NCI-H1436 (cell line): ENCODE measurements at places on chromosomes 2 and 18.
A peak's percentile ranks its signal among the peaks of the same experiment; 100 is the strongest.

- DNase-seq = no peak
Measured at GRCh38 chr2:225735844-225736243, 336.3 kb downstream of the NYAP2 start.

DNA sequence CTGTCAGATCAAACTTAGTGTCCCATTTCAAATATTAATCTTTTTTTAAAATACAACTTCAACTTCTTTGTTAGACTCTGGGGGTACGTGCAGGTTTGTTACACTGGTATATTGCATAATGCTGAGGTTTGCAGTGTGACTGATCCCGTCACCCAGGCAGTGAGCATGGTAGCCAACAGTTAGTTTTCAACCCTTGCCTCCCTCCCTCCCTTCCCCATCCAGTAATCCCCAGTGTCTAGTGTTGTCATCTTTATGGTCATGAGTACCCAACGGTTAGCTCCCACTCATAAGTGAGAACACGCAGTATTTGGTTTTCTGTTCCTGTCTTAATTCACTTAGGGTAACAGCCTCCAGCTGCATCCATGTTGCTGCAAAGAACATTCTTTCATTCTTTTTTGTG lies 23.9 kb downstream of the NOL10 start:
- no peak for DNase-seq

- DNase-seq = no peak
Measured at GRCh38 chr2:42087857-42088195, 40.0 kb downstream of the PKDCC start.

- no peak for DNase-seq
Measured at GRCh38 chr2:189521699-189522434, 58.7 kb downstream of the SLC40A1 start.

GRCh38 chr2:128591861-128592822 lies 273.5 kb upstream of the HS6ST1 start:
- no peak for DNase-seq

DNA sequence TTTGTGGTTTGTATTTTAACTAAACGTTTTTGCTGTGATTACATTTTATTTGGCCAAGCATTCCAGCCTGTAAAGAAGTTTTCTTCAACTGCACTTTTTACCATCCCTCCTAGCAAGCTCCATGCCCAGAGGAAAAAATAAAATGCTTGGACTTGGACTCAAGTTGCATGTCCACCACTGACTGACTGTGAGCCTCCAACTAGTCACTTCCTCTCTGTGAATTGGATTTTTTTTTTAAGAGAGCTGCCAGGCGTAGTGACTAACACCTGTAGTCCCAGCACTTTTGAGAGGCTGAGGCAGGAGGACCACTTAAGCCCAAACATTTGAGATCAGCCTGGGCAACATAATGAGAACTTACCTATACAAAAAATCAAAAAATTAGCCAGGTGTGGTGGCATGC lies 1185.2 kb upstream of the PIK3C3 start:
- DNase-seq = no peak

GRCh38 chr2:47336259-47337238 lies 66.4 kb upstream of the MSH2 start:
- no peak for DNase-seq

- DNase-seq = no peak
Measured at GRCh38 chr2:4357121-4357520, 653.7 kb downstream of the DCDC2C start.

GRCh38 chr2:159758686-159759085 lies 39.3 kb downstream of the CD302 start:
- DNase-seq = no peak

GRCh38 chr2:29233428-29233827 lies 118.2 kb downstream of the CLIP4 start:
- DNase-seq = no peak

- no peak for DNase-seq
Measured at GRCh38 chr18:5167831-5168230, 29.2 kb downstream of the AKAIN1 start.

- no peak for DNase-seq
Measured at GRCh38 chr18:54950221-54950620, 9.0 kb downstream of the CCDC68 start.

GRCh38 chr18:55781481-55781957 lies 193.5 kb upstream of the TCF4 start:
- peak; percentile 11 for DNase-seq

GRCh38 chr2:2992634-2993033 lies 385.0 kb downstream of the EIPR1 start:
- no peak for DNase-seq

DNA sequence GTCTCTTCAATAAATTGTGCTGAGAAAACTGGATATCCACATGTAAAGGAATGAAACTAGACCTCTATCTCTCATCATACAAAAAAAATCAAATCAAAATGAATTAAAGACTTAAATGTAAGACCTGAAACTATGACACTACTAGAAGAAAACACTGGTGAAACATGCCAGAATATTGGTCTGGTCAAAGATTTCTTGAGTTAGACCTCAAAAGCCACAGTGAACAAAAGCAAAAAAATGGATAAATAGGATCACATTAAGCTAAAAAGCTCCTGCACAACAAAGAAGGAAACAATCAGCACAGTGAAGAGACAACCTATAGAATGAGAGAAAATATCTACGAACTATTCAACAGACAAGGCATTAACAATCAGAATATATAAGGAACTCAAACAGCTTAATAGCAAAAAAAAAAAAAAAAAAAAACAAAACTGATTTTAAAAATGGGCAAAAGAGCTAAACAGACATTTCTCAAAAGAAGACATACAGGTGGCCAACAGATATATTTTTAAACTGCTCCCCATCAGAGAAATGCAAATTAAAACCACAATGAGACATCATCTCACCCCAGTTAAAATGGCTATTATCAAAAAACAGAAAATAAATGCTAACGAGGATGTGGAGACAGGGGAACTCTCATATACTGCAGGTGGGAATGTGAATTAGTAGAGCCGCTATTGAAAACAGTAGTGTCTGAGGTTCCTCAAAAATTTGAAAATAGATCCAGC lies 66.3 kb downstream of the NCKAP1 start:
- no peak for DNase-seq

- DNase-seq = no peak
Measured at GRCh38 chr2:225788571-225789094, 389.1 kb downstream of the NYAP2 start.

- no peak for DNase-seq
Measured at GRCh38 chr2:122366969-122367645, 611.7 kb downstream of the TSN start.

DNA sequence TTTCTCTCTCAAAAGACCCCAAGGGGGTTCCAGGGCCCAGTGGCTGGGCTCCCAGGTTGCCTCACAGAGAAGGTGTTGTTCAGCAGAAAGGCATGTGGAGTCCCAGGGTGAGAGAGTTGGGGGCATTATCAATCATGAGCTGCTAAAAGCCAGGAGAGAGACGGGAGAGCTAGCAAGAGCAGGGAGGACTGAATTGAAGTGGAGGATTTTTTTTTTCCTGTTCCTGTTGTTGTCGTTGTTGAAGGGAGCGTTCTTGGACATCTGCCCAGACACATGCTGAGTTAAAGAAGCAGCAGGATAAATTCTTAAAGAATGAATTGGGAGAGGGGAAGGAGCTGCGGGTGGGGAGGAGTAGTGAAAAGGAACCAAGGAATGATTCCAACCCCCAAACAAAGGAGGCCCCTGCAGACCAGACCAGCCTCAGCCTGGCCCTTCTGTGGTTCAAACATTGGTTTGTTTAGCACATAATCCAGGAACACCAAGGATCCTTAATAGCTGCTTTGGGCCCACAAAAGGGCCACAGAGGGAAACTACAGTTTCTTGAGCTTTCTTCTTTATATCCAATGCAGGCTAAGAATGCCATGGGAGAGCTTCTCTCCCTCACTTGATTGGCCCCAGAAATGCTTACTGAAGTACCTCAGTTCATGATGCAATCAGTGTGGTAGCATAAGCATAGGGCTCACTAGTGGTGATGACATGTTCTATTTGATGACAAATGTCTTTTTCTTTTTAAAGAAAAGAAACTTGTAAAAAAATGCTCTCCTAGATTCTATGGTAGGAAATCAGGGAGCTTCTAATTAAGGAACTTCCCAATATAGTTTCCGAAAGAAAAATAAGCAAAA lies 146.0 kb downstream of the SETBP1 start:
- DNase-seq = no peak

DNA sequence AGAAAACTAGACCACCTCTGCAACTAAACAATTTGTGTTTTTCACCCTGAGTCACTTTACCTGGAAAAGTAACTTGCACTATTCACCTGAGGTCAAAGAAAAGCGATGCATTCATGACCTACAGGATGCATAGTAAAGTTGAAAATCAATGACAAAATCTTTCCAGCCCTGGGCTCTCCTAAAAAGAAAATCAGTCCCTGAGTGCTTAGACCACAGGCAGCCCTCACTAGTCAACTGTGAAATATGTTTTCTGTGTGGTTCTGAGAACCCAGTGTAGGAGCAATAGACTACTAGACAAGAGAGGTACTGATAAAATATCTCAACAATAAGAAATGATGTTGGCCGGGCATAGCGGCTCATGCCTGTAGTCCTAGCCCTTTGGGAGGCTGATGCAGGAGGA lies 133.1 kb downstream of the TXNL1 start:
- no peak for DNase-seq

DNA sequence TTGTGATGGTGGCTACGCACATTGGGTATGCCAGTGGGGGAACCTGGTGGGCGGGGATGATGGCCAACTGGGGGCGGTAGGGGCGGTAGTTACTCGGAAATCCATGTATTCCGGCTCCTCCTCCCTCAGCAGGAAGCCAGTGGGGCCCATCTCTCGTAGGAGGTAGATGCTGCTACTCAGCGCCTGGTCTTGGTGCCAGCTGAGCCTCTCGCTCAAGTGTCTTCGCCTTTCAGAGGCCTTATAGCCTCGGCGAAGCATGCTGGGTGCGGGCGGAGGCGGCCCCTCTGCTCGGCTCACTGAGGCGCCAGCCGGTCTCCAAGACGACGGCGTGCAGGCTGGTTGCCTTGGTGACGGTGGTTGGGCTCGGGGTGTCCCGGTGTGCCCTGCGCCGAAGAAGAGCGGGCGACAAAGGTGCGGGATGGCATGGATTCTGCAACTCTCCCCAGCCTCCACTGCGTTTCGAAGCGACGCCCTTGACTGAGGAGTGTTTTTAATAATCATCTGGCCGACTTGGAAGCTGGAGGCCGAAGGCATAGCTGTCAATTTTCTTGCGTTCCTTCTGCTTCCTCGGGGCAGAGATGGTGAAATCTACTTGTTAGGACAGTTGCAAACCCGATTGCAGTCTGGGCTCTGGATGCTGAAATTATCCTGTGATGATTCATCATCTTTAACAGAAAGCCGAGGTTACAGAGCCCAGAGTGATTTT lies at the start of gene ZSWIM2:
Gene ZSWIM2, minus strand, starts transcription at position 298 of the 706 bp plus-strand sequence. Its CDS starts 40 bp downstream, at position 258.
- peak; percentile 95 for DNase-seq

- no peak for DNase-seq
Measured at GRCh38 chr18:58758046-58758445, 86.8 kb downstream of the MALT1 start.

GRCh38 chr2:220646424-220646823 lies 925.7 kb downstream of the EPHA4 start:
- no peak for DNase-seq

DNA sequence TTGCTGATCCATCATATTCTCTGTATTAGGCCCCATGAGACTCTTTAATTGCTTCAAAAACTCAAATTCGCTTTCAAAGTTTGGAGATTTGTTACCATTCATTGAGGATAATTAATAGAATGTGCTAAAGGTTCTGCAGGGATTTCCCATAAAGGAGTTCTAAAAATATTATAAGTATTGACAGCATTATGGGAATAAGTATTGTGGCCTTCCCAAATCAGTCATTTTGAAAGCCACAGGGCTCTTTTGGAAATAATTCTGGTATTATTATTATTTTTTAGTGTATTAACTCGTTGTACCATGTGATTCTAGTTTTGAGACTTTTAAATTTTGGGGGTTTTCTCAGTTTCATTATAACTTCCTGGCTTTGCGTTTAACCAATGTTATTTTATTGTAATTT lies 37.1 kb downstream of the LCLAT1 start:
- DNase-seq = no peak

DNA sequence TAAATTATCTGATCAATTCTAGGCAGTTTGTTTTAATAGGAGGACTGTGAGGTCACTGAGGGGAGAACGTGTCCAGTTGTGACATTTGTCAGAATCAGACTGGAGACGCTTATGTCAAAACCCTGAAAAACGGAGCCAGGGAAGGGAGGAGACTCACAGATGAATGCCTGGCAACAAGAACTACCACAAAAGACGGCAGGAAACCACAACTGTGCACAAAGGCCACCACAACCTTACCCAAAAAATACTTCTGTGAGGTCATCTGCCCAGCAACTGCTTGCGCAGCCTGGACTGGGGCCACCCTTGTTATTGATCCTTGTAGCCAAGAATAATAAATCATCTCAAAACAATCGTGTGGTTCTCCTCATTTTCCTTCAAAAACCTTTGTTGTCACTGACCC lies 173.0 kb upstream of the ALKAL2 start:
- no peak for DNase-seq

- no peak for DNase-seq
Measured at GRCh38 chr2:213199871-213200270, 48.5 kb upstream of the IKZF2 start.

DNA sequence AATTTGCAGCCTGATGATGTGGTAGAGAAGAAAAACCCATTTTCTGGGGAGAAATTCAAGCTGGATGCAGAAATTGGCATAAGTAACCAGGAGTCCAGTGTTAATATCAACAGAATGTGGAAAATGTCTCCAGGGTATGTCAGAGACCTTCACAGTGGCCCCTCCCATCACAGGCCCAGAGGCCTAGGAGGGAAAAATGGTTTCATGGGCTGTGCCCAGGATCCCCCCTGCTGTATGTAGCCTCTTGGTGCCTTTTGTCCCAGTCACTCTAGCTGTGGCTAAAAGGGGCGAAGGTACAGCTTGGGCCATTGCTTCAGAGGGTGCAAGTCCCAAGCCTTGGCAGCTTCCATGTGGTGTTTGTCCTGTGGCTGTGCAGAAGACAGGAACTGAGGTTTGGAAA lies 40.2 kb downstream of the CACNB4 start:
- DNase-seq = no peak

DNA sequence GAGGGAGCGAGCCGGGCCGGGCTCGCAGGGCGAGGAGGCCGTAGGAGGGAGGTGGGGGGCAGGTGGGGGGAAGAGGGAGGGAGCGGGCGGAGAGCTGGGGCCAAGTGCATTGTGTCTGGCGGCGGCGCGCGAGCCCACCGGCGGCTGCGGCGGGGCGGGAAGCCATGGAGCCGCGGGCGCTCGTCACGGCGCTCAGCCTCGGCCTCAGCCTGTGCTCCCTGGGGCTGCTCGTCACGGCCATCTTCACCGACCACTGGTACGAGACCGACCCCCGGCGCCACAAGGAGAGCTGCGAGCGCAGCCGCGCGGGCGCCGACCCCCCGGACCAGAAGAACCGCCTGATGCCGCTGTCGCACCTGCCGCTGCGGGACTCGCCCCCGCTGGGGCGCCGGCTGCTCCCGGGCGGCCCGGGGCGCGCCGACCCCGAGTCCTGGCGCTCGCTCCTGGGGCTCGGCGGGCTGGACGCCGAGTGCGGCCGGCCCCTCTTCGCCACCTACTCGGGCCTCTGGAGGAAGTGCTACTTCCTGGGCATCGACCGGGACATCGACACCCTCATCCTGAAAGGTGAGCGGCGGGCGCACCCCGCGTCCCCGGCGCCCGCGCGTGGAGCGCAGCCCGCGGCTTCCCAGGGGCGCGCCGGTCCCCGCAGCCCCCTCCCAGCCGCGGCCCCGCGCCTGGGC lies at the start of gene TMEM178A:
Gene TMEM178A, plus strand, starts transcription at position 107 of the 680 bp plus-strand sequence. Its CDS starts 58 bp downstream, at position 165.
- DNase-seq = no peak

GRCh38 chr2:40480596-40480995 lies 28.7 kb upstream of the SLC8A1 start:
- no peak for DNase-seq
